ENCODE measurements at places on chromosomes 1 and 21. TPM values are rescaled to one million over a fixed set of nuclear protein-coding genes. Genes with fewer than 3 reads are reported as not detected.

RXFP4 gene
- not detected for total RNA-seq

UAP1 gene
- total RNA-seq, result 16.8 TPM

IVNS1ABP gene
- total RNA-seq, result 136 TPM

GRCh38 chr1:9653491-9654050 is 2.0 kb downstream of the PIK3CD start:
- no peaks in the 10 kb centered on the region for H3K27me3 ChIP-seq
- peak overlapping the region; percentile 97 for H3K27ac ChIP-seq
- DNase-seq, result no peak
- peaks cover 67% of the 10 kb centered on the region for H3K4me1 ChIP-seq
- peaks cover 52% of the 10 kb centered on the region for H3K36me3 ChIP-seq
- peak overlapping the region; percentile 96 for H3K4me3 ChIP-seq

- H3K4me1 ChIP-seq, result peaks cover 13% of the 10 kb centered on the region
- no peaks in the 10 kb centered on the region for H3K27me3 ChIP-seq
- no peaks in the 10 kb centered on the region for H3K36me3 ChIP-seq
- H3K27ac ChIP-seq, result no peak overlapping the region
Measured at GRCh38 chr1:228867951-228868730, 132.9 kb downstream of the RHOU start.

DNA sequence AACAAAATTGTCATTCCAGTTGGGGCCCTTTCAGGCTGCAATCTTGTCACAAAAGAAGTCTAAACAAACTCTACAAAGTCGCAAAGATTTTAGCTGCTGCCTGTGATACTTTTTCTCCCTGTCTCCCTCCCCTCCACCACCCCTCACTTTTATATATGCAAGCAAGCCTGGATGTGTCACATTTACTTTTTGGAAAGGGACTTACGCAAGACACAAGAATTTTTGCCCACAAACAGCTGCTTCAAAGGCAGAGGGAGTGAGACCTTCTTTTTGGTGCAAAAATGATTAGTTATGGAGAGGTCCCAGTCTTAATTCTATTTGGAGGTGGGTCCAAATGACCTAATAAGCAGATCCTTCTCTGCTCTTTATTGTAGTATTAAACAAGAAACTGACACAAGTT is 22.9 kb upstream of the RALGPS2 start:
- no peaks in the 10 kb centered on the region for H3K4me1 ChIP-seq
- H3K27me3 ChIP-seq, result peaks cover 6% of the 10 kb centered on the region
- no peaks in the 10 kb centered on the region for H3K36me3 ChIP-seq

- no peaks in the 10 kb centered on the region for H3K4me1 ChIP-seq
- no peak overlapping the region for H3K4me3 ChIP-seq
- peaks cover 5% of the 10 kb centered on the region for H3K27me3 ChIP-seq
- no peaks in the 10 kb centered on the region for H3K36me3 ChIP-seq
- no peak overlapping the region for H3K27ac ChIP-seq
Measured at GRCh38 chr1:11777658-11778322, 15.8 kb downstream of the C1orf167 start.

DNA sequence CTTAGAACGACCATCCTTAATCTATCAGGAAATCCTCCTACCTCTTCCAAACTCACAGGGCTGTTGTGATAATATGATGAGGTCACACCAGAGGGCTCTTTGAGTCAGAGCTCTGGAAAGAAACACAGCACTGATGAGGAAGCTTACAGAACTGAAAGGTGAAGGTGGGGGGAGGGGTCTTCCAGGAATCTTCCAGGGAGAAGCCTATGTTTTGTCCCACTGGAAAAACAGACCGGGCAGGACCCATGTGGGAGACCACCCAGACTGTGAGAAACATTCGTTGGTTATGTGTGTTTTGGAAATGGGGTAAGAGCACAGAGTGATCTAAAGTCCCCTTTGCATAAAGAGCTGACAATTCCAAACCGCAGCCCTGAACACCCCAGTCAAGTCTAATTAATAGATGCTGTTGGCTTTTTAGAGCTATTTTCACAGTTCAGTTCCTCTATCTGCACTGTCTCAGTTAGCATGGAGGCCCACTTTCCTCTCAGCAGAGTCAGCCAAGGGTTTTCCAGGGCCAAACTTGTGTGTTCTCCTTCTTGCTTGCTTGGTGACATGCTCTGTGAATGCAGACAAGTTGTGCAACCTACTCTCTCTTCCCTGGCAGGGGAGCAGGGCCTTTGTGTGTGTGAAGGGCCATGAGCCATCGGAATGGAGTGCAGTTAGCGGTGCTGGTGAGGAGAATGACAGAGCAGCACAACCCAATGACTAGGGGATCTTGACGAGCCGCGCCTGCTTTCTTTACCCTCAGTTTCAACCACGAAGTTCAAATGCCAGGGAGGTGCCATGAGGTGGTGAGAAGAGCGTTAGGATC is 12.3 kb downstream of the PHLDA3 start:
- no peaks in the 10 kb centered on the region for H3K36me3 ChIP-seq
- H3K27me3 ChIP-seq, result peaks cover 27% of the 10 kb centered on the region
- H3K4me1 ChIP-seq, result peaks cover 28% of the 10 kb centered on the region
- no peak overlapping the region for H3K4me3 ChIP-seq

DNA sequence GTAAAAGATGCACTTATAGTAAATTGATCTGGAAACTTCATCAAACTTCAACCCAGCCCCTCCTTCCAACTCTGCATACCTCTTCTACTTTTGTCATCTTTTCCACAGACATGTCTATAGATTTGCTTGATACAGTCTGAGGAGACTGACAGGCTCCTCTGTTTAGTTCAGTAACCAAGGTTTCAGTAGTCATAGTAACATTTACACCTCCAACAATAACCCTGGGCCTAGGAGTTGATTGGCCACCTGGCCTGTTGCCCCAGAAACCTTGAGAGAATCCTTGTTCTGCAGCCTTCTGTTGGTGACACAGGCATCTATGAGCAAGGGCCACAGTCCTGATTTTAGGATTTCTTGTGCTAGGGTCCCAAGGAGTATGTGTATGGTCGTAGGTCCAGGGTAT is at the start of gene CFAP141:
TSS of gene CFAP141 (minus strand) at position 138 of the 400 bp plus-strand sequence. CDS start at position 112, 26 bp downstream.
- DNase-seq, result no peak
- H3K4me1 ChIP-seq, result peaks cover 17% of the 10 kb centered on the region
- H3K36me3 ChIP-seq, result peaks cover 37% of the 10 kb centered on the region

DNA sequence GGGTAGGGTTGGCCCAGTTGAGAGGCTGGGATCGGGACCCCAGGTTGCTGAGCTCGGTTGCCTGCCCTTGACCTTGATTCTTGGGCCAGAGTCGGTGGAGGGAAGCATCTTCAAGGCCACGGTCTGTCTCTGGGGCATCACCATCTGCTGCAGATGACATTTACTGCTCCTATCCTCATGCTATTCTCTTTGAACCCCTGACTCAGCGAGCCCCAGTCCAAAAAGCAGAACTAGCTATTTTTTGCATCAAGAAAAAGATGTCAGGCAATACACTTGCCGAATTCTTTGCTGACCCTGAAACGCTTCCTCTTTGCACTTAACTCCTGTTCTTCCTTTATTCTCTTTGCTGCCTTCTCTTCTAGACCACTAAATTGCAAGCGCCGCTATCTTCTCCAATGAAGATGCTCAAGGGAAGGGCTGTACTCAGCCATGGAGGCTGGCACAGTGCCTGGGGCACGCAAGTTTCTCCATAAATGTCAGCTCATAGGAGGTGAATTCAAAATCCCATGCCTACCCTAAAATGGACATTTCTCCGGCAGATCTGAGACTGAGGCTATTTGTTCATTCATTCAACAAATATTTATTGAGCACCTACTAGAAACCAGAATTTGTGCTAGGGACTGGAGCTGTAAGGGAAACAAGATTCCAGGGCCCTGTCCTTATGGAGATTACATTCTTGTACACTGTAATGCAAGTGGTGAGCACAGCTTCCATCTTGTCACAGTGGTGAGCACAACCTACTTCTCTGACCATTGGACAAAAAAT is 20.5 kb upstream of the CAPZB start:
- peaks cover 35% of the 10 kb centered on the region for H3K4me1 ChIP-seq
- H3K27ac ChIP-seq, result no peak overlapping the region
- peaks cover 12% of the 10 kb centered on the region for H3K36me3 ChIP-seq
- peaks cover 3% of the 10 kb centered on the region for H3K27me3 ChIP-seq
- no peak overlapping the region for H3K4me3 ChIP-seq

- no peaks in the 10 kb centered on the region for H3K36me3 ChIP-seq
- no peak overlapping the region for H3K4me3 ChIP-seq
- no peaks in the 10 kb centered on the region for H3K4me1 ChIP-seq
- no peak overlapping the region for H3K27ac ChIP-seq
Measured at GRCh38 chr21:27622631-27623030, 655.7 kb upstream of the ADAMTS5 start.

DNA sequence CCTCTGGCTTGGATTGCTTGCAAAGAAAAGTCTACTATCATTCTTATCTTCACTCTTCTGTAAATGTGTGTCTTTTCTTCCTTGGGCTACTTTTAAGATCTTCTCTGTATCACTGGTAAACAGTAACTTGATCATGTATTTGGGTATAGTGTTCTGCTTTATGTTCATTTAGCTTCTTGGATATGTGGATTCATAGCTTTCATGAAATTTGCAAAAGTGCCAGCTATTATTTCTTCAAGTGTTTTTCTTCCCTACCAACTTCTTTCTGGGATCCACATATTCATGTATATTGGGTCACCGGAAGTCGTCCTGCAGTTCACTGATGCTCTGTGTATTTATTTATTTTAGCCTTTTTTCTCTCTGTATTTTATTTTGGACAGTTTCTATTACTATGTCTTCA is 11.3 kb downstream of the SYNJ1 start:
- H3K4me3 ChIP-seq, result no peak overlapping the region
- no peak overlapping the region for H3K27ac ChIP-seq
- H3K36me3 ChIP-seq, result peaks cover 40% of the 10 kb centered on the region
- no peak for DNase-seq

DNA sequence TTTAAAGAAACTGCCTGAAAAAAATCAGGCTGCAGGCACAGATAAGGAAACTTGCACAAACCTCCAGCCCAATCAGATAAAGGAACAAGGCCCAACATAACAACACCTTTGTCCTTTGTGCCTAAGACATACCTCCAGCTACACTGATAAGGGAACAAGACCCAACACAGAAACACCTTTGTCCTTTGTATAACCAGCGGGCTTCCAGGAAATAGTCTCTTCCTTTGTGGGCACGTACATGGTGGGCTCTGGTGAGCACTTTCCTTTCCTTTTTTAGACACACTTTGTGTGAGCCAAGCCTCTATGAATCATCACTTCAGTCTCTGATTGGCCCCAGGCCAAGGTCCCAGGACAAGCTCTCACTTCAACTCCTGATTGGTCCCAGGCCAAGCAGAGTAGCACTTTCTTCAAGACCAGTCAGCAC is 23.6 kb downstream of the ZNF670 start:
- H3K27ac ChIP-seq, result no peak overlapping the region
- H3K4me3 ChIP-seq, result no peak overlapping the region
- DNase-seq, result no peak
- H3K4me1 ChIP-seq, result peaks cover 4% of the 10 kb centered on the region
- peaks cover 28% of the 10 kb centered on the region for H3K36me3 ChIP-seq

- H3K36me3 ChIP-seq, result no peaks in the 10 kb centered on the region
- no peaks in the 10 kb centered on the region for H3K27me3 ChIP-seq
- DNase-seq, result no peak
- no peak overlapping the region for H3K27ac ChIP-seq
Measured at GRCh38 chr1:9344426-9345200, 51.9 kb downstream of the SPSB1 start.

DNA sequence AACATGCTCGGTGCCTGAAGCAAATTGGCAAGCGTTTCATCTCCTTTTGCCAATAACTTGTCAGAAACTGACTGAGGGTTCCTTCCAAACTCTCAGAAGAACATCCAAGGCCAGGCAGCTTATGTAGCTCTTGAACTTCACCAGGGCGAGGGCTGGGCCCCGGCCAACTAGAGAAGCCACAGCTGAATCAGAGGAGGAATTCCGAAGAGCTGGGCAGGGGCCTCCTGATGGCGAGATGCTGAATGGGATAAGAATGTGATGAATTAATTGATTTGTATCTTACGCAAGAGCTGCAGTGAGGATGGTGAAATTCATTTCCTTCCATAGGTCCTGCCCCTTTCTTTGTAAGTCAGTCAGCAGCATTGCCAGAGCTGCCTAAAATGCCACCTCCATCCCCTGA is 345.8 kb downstream of the KIF26B start:
- no peak for DNase-seq
- no peaks in the 10 kb centered on the region for H3K27me3 ChIP-seq
- no peaks in the 10 kb centered on the region for H3K4me1 ChIP-seq
- no peak overlapping the region for H3K4me3 ChIP-seq
- no peaks in the 10 kb centered on the region for H3K36me3 ChIP-seq
- no peak overlapping the region for H3K27ac ChIP-seq

DNA sequence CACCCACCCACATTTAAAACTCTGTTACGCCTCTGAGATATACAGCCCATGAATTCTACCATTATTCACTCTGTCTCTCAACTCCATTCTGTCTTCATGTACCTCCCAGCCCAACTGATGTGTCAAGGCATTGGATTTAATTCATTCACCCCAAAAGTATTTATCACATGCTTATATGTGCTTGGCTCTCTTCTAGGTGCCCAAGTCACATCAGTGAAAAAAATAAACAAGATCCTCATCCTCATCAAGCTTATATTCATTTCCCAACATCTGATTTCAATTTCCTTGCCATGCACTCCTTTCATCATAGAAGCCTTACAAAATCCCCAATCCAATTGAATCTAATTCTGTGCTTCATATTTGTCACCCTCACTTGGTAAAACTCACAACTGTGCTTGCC is 967.6 kb downstream of the LTN1 start:
- no peak for DNase-seq
- no peaks in the 10 kb centered on the region for H3K36me3 ChIP-seq
- H3K27ac ChIP-seq, result no peak overlapping the region
- no peak overlapping the region for H3K4me3 ChIP-seq
- H3K4me1 ChIP-seq, result no peaks in the 10 kb centered on the region
- no peaks in the 10 kb centered on the region for H3K27me3 ChIP-seq

DNA sequence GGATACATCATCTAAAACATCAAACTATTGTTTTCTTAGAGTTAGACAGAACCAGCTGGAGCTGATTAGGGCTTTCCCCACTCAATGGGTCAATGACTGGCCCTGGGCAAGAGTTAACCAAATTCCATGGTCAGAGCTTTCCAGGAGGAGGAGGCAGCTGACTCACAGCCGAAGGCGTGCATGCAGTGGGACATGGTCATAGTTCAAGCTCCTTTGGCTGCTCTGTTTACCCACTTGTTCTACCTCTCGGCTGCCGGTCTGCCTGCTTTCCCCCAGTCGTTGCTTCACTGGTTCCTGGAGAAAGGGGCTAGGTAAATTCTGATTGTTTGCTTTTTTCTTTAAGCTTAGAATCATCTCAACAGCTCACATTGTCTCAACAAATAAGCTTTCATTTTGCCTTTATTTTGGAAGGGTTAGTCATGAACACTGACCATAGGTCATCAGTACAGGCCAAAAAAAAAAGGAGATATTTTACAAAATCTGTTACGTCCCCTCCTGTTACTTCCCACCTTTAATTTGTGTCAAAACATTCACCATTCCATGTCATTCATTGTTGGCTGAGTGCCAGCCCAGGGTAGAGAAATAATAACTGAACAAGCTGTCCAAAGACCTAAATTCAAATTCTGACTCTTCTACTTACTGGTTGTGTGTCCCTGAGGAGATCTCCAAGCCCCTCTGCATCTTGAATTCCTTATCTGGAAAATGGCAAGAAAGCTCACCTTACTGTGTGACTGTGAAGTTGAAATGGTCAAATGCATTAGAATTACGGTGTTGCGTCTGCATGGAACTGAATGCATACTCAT is 12.0 kb downstream of the MAB21L3 start:
- no peak for DNase-seq
- H3K27me3 ChIP-seq, result peaks cover 17% of the 10 kb centered on the region
- H3K36me3 ChIP-seq, result no peaks in the 10 kb centered on the region
- no peak overlapping the region for H3K4me3 ChIP-seq

Measured in activated CD4-positive, alpha-beta memory T cell treated with anti-CD3 and anti-CD28 coated beads, Interleukin-2, amount 10 ng/mL, durations not matched to agents 7 days and 5 days (primary cell).